ENCODE measurements at places on chromosomes 1 and 21.

GRCh38 chr1:244221991-244222390, 170.9 kb downstream of the ZBTB18 start:
- no peak for DNase-seq

GRCh38 chr1:15212954-15213291, 34.1 kb upstream of the FHAD1 start:
- no peak for DNase-seq

DNA sequence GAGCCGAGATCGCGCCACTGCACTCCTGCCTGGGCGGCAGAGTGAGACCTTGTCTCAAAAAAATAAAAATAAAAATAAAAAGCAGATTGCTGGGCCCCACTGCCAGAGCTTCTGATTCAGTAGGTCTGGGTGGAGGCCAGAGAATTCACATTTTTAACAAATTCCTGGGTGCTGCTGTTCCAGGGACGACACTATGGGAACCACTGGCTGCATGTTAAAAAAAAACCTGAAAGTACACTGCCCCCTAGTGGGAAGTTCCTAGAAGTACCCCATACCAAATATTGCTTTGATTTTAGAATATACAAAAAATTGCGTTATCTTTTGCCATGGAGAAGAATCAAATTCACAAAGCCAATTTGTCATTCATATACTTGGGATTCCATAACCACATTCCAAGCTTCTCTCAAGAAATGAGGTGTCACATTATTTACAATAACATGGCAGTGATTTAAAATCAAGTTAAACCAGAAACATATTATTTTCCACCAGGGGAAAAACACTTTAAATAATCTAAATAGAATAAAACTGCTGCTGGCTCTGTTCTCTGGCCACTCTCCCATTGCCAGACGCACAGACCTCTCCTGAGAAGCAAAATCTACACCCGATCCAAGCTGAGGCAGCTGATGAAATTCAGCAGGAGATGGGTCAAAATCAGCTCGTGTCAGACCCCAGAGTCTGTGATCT, 27.4 kb downstream of the SYF2 start:
- no peak for DNase-seq

DNA sequence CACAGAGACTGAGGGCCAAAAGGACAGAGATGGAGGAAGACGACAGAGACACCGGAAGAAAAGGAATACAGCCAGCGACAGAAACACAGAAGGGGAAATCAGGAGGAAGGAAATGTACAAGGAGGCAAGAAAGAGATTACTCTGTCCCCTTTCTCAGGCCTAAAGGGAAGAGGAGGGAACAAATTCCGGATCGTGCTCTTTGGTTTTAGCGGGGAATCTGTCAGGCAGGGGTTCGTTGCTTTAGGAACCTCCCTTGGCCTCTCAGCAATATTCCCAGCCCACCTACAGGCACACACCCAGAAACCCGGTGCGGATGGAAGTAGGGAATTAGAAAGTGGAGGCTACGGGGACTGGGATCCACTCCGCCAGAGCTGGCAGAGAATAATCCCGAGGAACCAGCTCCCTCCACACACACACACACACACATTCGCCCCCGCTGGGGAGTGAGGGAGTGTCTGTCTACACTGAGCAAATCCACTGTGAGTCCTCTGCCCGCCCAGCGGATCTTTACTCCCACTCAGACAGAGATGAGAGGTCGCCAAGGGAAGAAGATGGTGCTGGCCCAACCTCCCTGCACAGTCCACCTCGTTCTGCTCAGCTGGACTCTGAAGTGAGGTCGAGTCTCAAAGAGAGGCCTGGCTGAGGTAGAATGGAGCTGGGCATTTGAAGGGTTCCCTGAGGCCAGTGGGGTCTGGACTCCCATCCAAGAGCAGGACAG, 5.7 kb downstream of the TAL1 start:
- no peak for DNase-seq

- DNase-seq, result no peak
Observed at GRCh38 chr1:34520111-34520510, 234.7 kb upstream of the GJB5 start.

- no peak for DNase-seq
Observed at GRCh38 chr1:109468061-109468460, 1.7 kb downstream of the SYPL2 start.

GRCh38 chr1:180997843-180998504, 24.7 kb downstream of the STX6 start:
- DNase-seq, result no peak

GRCh38 chr1:54337034-54337433, 69.2 kb downstream of the SSBP3 start:
- no peak for DNase-seq

DNA sequence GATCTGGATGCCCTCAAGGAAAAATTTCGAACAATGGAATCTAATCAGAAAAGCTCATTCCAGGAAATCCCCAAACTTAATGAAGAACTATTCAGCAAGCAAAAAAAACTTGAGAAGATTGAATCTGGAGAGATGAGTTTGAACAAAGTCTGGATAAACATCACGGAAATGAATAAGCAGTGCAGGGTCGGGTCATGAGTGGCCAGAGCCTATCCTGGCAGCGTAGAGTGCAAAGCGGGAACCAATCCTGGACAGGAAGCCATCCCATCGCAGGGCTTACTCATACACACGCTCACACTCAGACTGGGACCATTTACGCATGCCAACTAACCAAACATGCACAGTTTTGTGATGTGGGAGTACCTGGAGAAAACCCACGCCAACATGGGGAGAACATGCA, 43.1 kb downstream of the ZMYM1 start:
- no peak for DNase-seq

DNA sequence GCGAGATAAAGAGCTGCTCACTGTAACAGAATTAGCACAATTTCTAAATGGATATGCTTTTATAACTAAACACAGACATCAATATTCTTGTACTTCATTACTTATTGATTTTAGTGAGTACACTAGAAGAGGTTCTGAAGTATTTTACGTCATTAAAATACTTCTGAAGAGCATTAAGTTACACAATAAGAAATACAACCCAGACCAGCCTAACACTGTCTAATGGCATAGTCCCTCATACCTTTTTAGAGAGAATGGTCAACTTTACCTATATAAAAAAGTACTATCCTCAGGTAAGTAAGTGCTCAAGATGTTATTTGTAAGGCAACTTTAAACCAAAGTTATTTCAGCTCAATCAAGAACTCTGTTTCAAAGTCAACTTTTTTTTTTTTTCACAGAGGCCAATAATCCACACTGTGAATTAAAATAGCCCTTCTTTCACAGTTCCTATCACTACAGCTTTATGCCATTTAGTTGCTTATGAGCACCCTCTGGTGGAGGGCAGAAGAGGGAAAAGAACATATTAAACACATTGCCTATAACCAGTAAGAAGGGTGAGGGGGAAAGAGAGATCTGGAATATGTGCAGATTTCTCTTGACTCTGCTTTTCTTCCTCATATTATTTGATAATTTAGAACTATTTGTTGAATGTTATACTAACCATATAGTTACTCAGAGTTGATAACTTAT, 182.1 kb upstream of the DMRTA2 start:
- DNase-seq, result no peak

GRCh38 chr21:29316029-29316742, 17.5 kb downstream of the BACH1 start:
- no peak for DNase-seq

GRCh38 chr1:188140958-188141357, 1312.2 kb downstream of the PLA2G4A start:
- DNase-seq, result no peak

- no peak for DNase-seq
Observed at GRCh38 chr1:89780721-89781120, 40.1 kb upstream of the LRRC8D start.

DNA sequence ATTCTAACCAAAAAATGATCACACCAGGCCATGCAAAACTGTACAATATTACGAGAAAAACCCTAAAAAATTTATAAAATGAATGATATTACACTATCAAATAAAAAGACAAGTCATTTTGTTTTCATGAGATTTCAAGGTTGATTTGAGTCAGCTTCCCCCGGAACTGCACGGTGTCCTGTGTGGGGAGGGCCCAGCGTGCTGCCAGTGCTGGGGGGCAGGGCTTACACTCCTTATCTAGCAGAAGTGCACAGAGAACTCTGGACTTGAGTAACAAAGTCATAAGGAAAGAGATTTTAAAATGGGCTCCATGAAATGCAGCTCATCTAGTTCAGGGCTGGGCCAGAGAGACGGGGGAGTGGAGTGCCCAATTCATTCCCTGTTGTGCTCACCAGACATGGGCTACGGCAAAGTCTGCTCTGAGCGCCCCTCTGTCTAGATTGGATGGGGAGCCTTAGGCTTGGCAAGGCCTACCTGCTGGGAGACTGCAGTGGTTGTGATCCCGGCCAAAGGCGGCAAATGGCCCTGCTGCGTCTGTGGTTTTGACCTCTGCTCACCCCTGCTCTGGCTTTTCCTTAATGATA, 50.1 kb downstream of the COQ8A start:
- peak; percentile 66 for DNase-seq

- no peak for DNase-seq
Observed at GRCh38 chr1:25973610-25974321, 24.1 kb downstream of the PAFAH2 start.

DNA sequence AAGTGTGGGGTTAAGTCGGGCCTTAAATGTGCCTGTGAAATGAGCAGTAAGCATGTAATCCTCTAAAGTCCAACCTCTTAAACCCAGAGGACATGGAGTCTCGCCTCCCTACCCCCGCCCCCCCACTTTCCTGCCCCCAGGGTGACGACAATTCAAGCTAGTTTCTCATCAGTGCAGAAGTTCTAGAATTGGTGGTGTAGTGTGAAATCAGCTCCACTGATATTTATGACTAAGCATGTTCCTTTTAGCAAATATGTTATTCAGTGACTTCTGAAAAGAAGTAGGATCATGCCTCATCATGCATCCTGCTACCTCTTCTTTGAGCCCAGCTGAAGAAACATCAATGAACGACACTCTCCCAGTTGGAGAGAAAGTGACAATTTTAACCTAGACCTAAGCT, 2.6 kb upstream of the ABCB10 start:
- no peak for DNase-seq

DNA sequence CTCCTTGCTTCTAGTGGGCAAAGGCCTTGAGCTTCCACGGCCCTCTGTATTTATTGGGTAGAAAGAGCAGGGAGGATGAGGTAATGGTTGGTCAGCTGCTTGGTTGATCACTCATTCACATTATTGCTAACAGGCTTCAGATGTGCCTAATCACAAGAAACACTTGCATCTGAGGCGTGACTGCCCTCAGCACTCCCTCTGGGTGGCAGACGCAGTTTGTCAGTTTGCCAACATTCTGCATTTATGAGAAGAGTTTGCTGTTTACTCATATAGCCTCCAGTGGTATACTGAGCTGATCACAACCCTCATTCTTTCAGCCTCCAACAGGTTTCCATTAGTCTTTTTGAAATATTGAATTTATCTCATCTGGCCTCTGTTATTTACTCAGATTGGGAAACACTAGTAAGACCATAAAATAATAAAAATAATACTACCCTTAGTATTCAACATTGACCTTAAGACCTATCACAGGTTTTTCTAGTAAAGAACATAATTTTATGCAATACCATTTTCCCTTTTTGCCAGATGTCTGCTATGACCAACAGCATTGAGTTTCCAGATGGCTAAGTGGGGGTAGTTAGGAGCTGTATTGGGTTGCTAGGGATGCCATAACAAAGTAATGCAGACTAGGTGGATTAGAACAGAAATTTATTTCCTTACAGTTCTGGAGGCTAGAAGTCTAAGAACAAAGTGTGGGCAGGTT, 53.3 kb downstream of the PTGFR start:
- DNase-seq, result no peak

DNA sequence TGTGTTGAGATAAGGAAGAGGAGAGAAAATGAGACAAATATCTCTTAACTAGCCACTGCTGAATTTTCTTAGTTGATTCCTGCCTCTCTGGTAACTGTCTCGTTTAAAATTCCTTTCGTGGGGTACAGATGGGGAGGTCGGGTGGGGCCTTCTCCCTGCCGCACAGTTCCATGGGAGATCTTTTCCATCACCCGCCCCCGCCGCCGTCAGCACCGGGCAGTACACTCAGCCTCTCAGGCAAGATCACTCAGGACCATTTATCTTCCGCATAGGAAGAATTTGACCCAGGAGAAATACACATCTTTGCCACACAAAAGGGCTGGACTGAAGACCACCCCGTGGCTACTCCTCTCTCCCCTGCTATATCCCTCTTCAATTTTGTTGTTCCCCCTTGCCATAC, 2.3 kb upstream of the VPS26C start:
- no peak for DNase-seq

GRCh38 chr1:65360648-65361047, 51.3 kb downstream of the DNAJC6 start:
- no peak for DNase-seq
